ENCODE measurements at places on chromosomes 12 and 14.

- no peak for DNase-seq
Measured at GRCh38 chr14:34065690-34066391, 115.0 kb upstream of the EGLN3 start.

DNA sequence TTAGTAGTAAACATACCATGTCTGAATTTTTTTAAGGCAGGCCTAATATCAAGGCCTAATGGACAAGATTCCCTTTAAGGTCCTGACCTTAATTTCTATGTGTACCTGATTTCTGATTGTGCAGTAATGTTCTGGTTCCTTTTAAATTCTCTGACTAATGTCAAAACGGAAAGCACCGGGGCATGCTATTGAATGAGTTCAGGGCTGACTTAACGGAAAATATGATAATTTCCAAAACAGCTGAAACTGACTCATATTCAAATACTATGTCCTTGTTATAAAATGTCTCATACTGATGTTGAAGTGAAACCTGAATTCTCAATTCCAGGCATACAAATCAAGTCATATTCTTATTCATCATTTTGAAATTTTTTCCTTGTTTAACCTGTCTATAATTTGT lies 6.7 kb downstream of the TAS2R43 start:
- DNase-seq, result no peak

- no peak for DNase-seq
Measured at GRCh38 chr12:95629392-95629791, 78.1 kb upstream of the USP44 start.

DNA sequence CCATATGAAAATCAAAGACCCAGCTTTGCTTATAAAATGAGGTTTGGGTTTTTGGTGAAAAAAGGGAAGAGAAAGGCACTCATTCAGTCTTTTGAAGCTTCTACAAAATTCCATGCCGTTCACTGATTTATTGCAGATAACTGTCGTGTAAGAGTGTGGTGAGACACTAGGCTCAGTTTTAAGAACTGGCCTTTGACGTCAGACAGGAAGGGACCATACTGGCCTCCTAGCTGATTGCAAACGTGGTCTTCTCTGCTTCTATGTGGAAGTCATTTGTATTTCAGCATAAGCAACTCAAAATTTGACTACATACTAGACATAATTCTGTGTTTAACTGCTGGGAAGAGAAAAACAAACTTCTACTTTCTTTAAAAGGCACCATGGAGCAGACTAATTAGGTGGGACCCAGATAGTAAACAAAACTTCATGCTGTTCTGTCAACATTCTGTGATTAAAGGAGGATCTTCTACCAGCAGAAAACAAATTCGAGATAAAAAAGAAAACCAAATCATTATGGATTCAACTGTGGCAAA lies 168.7 kb downstream of the TTC7B start:
- DNase-seq, result no peak

- DNase-seq, result peak; percentile 71
Measured at GRCh38 chr14:21070610-21071224, 613 bp downstream of the ARHGEF40 start.

DNA sequence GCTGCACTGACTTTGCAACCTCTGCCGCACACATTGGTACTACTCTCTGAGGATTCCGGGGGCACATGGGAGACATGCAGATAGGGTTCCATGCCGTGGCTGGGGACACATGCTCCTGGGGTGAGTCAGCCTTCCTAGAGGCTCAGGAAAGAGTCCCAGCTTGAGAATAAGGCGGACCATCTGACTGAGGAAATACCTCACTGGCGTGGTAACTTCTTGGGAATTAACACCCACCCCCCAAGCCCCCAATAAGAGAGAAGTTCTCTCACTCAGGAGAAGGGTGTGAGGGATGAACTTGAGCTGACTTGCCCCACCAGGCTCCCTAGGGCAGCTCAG lies 23.2 kb downstream of the PLXNC1 start:
- DNase-seq, result peak; percentile 30

DNA sequence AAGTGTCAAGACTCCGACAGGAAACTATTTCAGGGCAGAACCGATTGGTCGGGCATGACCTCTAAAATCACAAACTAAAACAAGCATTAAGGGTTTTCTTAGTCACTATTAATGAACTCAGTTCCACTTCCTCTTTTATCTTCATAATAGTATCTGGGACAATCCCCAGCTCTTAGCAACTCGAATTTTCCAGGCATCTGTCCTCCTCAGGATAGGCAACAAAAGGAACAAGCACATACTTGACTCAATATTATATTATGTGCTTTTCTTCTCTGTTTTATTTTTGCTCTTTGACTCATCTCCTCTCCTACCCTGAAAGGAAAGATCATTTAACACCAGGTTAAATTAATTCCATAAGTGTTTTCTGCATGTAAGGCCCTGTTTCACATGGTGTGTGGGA lies 638.3 kb upstream of the TBX3 start:
- no peak for DNase-seq

GRCh38 chr14:103867523-103867953 lies 20.2 kb upstream of the PPP1R13B start:
- peak; percentile 50 for DNase-seq
